Activated naive CD4-positive, alpha-beta T cell (primary cell): ENCODE measurements at places on chromosomes 7 and 10.

GRCh38 chr7:67455508-67455907 is 458.9 kb downstream of the TYW1 start:
- no peak for DNase-seq

DNA sequence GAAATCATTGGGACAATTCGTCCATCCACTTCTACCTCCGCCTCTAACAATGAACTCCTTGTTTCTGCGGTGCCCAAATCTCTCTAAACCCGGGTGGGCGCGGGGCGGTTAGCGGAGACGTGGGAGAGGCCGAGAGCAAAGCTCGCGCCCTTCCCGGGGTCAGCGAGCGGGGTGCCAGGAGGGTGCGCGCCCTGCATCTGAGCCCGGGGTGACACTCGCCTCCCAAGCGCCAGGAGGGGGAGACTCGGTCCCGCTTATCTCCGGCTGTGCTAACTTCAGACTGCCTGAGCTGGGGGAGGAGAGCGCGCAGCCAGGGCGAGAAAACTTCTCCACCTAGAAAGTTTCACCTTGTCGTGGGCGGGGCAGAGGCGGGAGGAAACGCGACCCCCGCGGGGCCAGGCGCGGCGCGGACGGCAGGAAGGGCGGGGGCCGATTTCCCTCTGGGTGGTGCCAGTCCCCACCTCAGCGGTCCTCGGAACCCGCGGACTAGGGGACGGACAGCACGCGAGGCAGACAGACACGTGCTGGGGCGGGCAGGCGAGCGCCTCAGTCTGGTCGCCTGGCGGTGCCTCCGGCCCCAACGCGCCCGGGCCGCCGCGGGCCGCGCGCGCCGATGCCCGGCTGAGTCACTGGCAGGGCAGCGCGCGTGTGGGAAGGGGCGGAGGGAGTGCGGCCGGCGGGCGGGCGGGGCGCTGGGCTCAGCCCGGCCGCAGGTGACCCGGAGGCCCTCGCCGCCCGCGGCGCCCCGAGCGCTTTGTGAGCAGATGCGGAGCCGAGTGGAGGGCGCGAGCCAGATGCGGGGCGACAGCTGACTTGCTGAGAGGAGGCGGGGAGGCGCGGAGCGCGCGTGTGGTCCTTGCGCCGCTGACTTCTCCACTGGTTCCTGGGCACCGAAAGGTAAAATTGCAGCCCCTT is at the start of gene MET:
Gene MET (plus strand): TSS at position 516 of the 915 bp plus-strand sequence. CDS start 26,889 bp downstream, outside the sequence.
- no peak for DNase-seq

DNA sequence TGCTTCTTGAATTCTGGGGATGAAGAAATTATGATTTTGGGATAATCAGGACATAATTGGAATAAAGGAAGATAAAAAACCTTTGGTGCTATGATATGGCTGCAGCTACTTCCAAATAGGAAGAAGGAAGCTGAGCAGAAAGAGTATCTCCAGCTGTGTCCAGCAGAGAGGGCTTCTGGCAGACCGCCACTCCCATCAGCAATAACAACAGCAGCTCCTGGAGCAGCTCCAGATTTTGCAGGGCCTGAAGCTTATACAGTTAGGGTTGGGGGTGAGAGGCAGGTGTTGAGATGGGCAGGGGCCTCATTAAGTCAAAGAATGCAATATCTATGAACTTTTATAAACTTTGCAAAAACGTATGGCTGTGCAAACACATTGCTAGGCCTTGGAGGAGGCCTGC is 62.3 kb downstream of the C10orf120 start:
- DNase-seq = no peak

GRCh38 chr10:88038268-88038667 is 174.8 kb downstream of the PTEN start:
- DNase-seq = no peak

DNA sequence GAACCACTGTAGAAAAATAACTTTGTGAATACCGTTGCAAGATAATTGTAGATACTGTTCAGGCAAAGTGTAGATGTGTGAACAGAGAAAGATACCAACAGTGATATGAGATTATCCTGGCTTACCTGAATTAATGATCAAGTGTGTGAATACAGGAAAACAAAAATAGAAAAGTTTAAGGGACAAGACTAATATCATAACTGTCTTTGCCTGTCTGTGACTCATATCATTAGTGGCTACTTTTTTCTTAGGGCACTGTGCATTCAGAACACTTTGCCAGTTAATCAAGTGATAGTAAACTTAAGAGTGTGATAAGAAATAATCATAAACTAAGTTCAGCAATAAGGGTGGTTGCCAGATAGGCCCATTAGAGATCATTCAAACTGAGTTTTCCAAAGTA is 323.0 kb upstream of the LRGUK start:
- no peak for DNase-seq

DNA sequence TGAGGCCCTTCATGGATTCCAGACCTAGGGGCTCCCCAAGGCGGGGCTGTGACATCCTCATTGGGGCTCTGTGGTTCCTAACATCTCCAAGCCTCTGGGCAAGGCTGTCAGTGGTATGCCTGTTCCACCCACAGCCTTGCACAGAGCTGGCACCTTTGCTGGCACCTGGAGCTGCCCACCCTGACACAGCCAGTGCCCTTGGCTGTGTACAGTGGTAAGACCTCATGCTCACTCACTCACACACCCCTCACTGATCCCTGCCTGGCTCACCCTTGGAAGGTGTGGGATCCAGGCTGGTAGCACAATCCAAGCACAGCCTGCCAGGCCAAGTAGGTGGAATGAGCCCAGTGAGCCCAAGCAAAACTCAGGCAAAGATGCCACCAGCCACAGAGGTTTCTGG is 200.4 kb upstream of the PCDH15 start:
- no peak for DNase-seq

GRCh38 chr7:111093496-111093895 is 2.6 kb downstream of the LRRN3 start:
- DNase-seq = no peak

GRCh38 chr7:106840342-106840741 is 24.7 kb upstream of the PIK3CG start:
- no peak for DNase-seq

GRCh38 chr7:107628461-107629064 is 32.1 kb upstream of the SLC26A4 start:
- DNase-seq = no peak

- DNase-seq = no peak
These were observed 258.2 kb upstream of the GLI3 start for GRCh38 chr7:42495256-42495655.

DNA sequence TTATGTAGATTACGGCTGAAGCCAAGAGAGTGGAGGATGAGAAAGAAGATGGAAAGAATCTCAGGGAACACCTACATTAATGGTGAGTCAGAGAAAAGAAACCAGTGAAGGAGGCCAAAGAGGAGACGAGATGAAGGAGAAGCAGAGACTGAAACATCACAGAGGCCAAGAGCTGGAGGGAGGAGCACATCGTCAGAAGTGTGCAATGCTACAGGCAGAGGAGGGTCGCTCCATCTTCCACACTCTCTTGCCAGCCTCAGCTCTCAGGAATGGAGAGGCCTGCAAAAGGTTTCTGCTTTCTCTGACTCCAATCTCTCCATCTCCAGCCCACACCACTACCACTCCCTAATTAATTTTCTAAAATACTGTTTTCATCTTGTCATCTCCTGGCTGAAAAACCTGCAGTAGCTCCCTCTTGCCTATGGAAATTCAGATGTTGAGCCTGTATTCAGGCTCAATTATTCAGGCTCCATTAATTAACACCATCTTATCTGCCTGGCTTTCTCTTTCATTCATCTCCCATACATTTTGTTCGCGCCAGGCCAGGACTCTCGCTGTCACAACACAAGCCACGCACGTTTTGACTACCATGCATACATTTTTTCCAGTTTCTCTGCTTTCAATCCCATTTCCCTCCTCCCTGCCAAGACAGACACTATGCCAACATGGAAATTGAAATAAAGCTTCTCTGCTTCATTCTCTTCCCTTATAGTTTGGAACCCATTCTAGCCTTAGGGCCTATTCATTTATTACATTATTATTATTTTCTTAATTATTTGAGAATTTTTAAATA is 165.8 kb downstream of the INHBA start:
- DNase-seq = no peak

GRCh38 chr10:7948371-7949000 is 106.0 kb upstream of the GATA3 start:
- no peak for DNase-seq

GRCh38 chr7:141189231-141189630 is 115.4 kb downstream of the TMEM178B start:
- no peak for DNase-seq

DNA sequence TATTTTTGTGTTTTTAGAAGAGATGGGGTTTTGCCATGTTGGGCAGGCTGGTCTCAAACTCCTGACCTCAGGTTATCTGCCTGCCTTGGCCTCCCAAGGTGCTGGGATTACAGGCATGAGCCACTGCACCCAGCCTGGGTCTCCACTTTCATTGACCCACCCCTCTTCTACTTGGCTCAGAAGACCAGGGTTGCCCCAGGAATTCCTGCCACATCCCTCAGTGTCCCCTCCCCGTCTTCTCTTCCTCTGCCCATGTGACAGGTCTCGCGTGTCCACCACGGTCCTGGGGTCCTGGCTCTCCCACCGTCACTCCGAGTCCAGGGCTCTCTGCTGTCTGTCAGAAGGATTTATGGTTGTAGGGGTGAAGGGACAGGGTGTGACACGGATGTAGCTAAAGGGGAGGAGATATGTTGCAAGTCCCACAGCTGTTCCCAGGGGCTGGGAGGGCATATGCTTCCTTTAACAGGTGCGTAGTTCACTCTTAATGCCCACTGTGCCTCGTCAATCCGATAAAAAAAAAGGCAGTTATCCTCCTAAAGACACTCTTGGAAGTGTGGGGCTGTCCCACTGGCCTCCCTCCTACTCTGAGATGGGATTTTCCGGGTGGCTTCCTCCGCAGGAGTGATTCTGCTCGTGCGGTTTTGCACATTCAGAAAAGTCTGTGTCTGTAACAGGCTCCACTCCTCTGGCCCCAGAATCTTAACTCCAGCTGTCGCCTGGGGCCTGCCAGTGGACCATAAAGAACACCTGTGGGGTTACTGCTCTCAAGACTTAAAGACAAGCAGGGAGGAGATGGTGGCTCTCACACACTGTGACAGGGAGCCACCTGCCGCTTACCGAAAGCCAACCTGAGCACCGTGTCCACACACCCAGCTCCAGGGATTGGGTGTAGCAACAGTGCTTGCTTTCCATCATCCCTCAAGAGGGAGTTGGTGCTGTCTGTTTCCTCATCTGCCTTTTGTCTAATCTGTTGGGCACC is 36.7 kb upstream of the SHH start:
- no peak for DNase-seq

- no peak for DNase-seq
These were observed 30.0 kb downstream of the MAP3K8 start for GRCh38 chr10:30463944-30464451.

GRCh38 chr7:124440081-124440480 is 325.5 kb downstream of the GPR37 start:
- DNase-seq = no peak

DNA sequence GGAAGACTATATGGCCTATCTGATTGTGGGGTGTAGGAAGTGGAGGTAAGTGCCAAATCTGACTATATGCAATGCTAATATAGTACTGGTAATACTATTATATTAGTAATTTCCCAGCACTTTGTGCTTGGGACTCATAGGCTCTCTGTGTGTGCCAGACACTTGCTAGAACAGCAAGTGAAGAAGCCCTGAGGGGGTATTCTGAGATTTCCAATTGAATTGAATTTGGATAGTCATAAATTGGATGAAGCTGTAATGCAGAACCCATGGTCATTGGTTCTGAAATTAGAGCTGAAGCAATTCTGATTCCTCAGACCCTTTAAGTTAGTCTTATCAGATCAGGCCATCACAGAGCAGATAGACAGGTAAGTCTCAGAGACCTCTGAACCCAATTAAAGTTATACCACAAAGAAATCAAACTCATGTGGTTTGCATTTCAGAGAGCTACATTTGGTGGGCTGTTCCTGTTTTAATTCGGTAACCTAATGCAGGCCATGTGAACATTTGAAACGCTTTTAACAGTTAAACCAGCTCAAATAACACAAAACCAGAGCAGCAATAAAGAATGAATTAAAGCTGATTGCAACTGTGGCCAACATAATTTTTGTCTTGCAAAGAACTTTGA is 179.5 kb downstream of the CREB5 start:
- no peak for DNase-seq

GRCh38 chr7:51007551-51008505 is 225.1 kb upstream of the GRB10 start:
- DNase-seq = no peak

DNA sequence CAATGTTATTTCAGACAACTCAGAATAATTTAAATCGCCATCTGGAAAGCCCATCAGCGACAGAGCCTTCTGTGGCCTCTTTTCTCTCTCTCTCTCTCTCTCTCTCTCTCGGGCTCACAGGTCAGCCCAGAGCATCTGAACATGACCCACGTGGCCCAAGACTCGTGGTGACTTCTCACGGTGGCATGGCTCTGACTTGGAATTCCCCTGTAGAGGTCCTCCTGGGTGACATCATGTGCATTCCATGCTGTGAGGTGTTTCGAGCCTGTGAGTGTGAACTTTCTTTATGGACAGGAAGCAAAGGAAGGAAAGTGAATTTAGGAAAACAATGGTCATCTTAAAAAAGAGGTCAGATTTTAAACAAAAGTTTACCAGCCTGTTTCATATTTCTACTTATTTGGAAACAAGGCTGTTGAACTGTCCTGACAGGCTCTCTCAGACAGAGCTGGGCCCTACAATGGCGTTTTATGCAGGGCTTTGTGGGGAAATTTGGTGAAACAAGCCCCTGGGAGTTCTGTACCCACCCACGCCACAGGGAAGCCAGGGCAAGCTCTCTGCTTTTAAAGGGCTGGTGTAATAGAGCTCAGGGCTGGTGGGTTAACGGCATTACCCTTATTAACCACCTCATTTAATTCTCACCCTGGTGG is 359.7 kb upstream of the ZNF32 start:
- no peak for DNase-seq

DNA sequence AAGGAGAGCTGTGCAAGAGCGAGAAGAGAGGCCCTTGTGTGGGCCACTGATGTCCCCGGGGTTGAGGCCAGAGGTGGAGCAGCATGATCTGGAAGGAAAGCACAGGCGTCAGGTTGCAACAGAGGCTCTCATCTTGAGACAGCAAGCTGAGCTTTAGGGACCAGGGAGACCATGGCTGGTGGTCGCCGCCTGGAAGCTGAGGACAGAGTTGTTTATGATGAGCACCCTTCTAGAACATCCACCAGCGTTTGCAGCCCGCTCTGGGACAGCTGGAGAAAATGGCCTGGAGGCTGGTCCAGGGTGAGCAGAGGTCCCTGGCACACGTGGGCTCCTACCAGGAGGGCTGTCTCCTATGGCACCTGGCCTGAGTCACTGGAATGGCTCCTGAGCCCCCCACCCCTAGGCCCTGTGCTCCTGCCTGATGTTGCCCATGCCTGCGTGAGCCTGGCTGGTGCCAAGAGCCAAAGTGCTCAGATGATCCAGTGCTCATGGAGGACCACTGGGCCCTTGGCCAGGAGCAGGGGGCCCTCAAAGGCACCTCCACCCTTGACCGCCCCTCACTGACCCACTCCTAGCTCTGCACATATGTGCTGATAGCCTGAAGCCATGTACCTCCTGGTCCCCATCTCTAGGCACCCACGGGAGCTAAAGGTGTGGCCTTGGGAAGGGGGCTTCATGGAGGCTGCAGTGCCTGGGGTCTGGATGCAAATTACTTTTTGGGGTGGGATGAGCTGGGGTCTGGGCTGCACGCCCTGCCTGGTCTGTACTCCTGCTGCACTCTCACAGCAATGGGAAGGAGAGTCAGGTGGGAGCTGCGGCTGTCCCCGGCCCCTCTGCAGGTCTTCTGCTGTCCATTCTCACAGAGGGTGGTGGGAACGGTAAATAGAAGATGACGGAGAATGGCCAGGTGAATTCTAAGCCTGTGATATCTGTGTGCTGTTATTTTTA is 40.1 kb upstream of the RET start:
- DNase-seq = no peak
